ENCODE measurements at places on chromosomes 11 and 22.

DNA sequence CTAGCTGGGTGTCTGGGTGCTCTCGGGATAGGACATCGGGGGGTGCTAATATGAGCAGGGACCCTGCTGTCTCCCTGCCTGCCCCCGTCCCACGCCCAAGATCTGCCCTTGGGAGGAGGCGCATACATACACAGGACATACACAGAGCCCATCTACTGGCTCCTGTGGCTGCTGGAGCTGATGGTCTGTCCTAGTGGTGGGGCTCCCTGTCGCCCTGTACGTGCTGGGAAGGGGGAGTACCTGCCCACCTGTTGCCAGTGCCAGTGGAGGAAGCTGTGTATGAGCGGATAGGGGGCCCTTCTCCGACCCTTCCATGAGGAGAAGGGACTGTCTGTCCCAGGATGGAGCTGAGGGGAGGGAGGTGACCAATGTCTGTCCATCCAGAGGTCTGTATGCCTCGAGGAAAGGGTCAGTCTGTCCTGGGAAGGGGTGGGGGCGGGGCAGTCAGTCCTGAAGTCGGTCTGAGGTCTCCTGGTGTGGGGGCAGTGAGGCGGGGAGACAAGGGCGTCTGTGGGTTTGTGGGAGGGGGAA lies 952 bp downstream of the TBC1D10A start:
- ATAC-seq = no peak

DNA sequence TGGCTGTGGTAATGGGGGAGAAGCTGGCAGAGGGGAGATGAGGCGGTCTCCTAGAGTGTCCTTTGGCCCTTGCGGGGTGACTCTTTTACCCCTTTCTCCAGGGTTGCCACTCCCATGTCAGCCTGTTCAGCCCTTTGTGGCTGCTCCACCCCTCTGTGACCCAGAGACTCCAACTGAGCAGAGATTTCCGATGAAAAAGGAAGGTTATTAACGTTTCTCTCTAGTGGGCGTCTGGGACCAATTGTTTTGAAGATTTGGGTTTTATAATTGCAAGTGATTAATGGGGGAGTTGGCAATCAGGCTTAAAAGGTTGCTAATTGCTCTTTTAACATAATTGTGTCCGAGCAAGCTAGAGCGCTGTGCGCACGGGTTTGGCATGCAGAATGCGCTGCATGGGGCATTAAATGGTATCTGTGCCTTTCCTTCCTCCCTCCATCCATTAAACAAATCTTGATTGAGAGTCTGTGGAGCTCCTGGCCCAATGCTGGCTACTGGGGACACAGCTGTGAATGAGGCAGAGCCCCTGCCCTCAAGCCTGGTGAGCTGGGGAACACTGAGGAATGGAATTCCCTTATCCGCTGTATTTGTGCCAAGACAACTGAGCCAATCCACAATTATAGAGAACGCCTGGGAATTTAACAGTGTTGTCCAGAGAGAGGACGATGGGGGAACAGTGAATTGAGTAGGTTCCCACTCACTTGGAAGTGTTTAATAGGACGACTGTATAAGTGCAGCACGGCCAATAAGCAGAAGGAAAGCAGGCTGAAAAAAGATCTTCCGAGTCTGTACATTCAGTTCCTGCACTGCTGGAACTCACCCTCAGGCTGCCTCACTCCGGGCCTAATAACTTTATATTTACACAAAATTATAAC lies 295.9 kb downstream of the MIAT start:
- ATAC-seq = no peak

GRCh38 chr11:17445240-17445795 lies 31.3 kb downstream of the ABCC8 start:
- ATAC-seq = no peak

DNA sequence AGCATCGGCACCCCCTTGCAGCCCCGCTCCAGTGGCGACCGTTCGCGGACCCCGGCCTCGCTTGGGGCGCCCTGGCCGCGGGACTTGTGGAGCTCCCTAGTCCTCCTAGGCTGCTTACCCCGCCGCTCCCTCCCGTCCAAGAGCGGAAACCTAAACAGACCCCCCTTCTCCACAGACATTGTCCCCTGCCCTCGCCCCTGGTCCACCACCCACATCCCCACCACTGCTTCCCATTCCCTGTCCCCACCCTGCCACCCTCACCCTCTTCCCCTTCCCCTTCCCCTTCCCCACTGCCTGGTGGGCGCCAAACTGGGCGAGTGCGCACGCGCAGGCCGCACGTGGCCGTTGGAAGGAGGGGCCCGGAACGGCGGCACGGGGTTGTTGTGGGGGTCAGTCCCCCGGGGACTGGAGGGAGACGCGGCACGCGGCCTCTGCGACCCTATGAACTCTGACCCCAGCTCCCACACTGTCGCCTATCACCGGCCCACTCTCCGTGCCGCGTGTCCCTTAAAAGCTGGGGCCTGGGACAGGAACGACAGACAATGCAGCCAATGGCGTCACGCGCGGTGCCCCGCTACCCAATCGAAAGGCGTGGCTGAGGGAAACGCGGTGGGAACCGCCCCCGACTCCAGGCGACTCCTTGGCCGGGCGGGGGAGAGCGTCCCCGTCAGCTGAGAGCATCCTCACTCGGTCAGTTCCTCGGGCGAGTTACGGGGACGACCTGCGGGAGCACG lies at the start of gene SNX32:
Gene SNX32 (plus strand): TSS at position 667 of the 734 bp plus-strand sequence. CDS start 103 bp downstream, outside the sequence.
- peak; percentile 100 for ATAC-seq

DNA sequence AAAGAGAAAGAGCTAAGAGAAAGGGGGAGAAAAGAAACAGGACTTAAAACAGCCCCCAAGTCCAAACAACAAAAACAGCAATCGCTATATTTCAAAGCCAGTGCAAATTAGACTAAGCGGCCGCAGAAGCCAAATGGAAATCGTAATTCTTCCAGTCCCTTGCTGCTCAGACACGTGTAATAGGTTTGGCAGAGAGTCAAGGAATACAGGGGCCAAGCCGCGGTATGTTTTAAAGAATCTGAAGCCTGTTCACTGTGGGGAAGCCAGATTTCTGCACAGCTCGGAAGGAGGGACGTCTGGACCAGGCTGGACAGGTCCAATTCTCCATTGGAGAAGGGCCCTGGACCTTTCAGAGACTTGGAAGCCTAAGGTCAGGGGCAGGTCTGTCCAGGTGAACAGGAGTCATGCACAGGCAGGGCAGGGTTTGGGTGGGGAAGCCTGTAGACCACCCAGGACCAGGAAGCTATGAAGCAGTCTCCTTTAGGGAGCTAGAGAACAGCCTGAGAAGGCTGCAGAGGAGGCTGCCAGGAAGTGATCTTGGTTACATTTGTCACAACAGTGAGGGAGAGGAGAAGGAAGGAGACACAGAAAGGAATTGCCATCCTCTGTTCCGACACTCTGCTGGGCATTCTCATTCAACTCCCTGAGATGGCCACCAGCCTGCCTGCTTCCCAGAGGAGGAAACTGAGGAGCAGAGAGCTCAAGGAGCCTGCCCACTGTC lies 265.5 kb upstream of the ISX start:
- no peak for ATAC-seq

- no peak for ATAC-seq
Observed at GRCh38 chr11:24356501-24356900, 140.4 kb upstream of the LUZP2 start.

DNA sequence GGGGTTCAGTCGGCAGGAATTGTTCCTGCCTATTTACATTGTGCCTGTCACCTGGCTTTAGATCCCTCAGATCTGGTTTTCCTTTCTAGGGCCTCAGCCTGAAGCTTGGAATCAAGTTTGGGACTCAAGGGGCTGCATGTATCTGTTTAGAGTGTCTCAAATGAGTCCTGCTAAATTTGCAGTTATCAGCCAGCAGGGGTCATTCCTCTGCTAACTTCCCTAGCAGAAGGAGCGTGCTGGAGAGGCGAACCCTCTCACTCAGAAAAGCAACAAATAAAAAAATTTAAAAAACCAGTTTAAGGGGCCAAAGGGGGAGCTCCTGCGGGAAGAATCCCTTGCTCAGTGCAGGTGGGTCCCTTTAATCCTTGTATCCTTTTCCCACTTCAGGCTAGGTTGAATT lies 1220.2 kb downstream of the JRKL start:
- ATAC-seq = no peak

DNA sequence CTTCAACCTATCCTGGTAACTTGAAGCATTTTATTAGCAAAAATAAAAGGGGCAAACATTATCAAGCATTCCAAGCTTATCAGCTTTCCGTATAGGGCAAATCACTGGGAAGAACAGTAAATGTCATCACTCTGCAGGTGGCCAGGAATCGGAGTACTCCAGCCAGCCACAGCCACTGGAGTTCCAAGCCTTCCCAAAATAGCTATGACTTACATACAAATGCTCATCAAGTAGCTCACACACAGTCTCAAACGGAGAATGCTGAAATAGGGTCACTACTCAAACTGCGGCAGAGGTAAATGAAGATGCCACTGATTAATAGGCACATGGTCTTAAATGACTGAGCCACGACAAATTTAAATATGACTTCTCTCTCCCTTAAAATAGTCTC lies 2.1 kb downstream of the USP28 start:
- ATAC-seq = no peak
